ENCODE measurements at places on chromosomes 6 and 20. TPM values are rescaled to one million over a fixed set of nuclear protein-coding genes. Genes with fewer than 3 reads are reported as not detected.

DNA sequence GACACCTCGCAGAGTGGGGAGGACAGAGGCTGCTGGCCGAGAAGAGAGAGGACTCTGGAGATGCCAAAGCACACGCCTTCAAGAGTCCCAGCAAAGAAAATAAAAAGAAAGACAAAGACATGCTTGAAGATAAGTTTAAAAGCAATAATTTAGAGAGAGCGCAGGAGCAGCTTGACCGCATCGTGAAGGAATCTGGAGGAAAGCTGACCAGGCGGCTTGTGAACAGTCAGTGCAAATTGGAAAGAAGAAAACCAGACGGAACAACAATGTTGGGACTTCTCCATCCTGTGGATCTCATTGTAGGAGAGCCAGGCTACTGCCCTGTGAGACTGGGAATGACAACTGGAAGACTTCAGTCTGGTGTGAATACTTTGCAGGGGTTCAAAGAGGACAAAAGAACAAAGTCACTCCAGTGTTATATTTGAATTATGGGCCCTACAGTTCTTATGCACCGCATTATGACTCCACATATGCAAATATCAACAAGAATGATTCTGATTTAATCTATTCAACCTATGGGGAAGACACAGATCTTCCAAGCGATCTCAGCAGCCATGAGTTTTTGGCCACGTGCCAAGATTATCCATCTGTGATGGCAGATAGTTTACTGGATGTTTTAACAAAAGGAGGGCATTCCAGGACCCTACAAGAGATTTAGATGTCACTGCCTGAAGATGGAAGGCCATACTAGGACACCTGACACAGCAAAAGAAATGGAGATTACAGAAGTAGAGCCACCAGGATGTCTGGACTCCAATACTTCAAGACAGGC lies 52.2 kb downstream of the REV3L start:
- DNase-seq = no peak

- no peak for DNase-seq
Measured at GRCh38 chr6:16623731-16624130, 137.5 kb downstream of the ATXN1 start.

DNA sequence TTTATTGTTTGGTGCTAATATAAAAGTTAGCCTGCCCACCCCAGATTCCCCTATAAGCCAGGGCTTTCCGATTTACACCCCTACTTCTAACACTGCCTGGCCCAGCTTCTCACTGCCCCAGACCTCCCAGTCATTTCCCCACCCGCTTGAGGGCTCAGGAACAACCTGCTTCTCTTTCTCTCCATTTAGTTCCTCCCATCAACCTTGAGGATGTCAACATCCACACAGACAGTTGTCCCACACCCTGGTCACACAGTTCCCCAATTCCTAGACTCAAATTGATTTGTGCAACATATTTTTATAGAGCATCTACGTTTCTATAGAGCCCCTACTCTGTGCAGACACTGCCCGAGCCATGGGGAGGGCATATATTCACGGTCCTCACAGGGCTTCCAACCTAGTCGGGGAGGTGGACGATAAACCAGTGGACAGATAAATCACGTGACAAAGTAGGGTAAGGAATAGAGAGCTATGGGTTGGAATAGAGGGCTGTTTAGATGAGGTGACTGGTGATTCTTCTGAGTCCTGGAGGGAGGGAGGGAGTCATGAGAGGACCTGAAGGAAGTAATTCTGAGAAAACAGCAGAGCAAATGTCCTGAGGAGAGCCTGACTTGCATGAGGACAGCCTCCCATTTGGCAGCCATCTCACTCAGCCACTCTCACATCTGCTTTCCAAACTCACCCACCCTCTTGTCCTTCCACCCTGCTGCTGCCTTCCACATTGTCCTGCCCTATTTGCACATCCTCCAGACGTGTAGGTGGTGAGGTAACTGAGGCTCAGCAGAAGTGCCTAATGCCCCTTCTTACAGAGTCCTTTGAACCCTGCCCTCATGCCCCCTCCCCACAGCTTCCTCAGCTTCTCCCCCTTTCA lies 6.3 kb downstream of the GABRR2 start:
- no peak for DNase-seq

GRCh38 chr20:33790566-33790965 lies 20.6 kb upstream of the CHMP4B start:
- DNase-seq = no peak

DNA sequence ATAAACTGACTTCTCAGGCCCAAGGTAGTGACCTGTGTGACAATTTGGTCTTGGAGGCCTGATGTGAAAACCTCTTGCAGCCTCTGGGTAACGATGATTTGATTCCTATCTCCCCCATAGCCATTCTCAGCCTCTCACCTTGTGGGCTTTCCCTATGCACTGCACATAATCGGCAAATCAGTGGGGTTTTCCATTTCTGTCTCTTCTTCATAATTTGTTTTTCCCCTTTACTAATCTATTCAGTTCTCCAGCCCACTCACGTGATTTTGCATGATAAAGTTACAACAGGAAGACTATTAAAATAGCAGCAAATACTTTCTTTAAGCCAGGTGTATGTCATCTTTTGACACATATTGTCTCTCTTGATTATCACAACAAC lies 893.7 kb downstream of the TFAP2A start:
- no peak for DNase-seq

DNA sequence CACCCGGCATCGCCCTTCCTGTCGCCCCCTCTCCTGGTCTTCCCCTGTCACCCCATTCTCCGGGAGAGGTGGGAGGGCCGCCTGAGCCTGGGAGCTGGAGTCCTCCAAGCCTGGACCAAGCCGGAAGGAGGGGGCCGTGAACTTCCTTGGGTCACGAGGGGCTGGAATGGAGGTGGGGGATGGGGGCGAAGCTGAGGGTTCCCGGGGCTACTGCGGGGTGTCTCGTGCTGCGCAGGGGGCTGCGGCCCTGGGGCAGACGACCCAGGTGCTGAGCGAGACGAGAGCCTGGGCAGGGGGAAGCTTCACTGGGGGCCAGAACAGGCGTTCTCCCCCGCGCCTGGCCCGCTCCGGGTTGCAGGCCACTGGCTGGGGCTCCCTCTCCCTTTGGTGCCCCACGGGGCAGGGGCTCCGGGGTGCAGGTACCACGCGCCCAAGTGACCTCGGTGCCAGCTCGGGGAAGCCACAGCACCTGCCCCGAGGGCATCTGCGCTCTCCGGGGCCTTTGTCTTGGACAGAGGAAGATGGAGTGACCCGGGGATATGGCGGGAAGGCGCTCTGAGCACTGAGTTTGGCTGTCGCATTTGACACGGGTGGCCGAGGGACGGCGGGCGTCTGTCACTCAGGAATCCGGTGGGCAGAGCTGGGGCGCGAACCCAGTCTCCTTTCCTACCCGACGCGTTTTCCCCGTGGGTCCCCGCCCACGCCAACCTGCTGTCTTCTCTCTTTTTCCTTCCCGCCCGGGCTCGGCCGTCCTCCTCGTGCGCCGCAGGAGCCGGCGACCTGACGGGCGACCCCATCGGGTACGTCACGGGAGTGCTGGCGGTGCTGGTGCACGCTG lies 1.2 kb downstream of the SLC35D3 start:
- no peak for DNase-seq

DNA sequence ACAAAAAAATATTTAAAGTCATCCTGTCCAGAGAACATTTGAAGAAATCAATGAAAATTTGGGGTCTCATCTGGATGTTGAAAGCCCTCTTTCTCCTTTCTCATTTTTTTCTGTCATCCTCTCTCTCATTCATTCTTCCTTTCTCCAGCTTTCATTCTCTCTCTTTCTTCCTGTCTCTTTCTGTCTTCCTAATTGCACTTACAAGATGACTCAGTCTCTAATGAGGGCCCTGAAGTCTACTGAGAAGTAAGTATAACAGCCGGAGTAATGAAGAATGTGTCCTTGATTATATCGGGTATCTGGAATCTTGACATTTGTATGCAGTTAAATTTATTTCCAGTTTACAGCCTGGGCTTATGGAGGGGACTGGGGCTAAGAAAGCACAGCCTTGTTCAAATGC lies 232.2 kb upstream of the SULF2 start:
- DNase-seq = no peak

GRCh38 chr20:40192081-40192480 lies 497.0 kb downstream of the MAFB start:
- no peak for DNase-seq

GRCh38 chr6:132820629-132821381 lies 6.4 kb downstream of the RPS12 start:
- no peak for DNase-seq

GRCh38 chr20:63175038-63175895 lies 40.7 kb downstream of the YTHDF1 start:
- no peak for DNase-seq

GRCh38 chr6:153309651-153310050 lies 178.6 kb upstream of the RGS17 start:
- no peak for DNase-seq

DNA sequence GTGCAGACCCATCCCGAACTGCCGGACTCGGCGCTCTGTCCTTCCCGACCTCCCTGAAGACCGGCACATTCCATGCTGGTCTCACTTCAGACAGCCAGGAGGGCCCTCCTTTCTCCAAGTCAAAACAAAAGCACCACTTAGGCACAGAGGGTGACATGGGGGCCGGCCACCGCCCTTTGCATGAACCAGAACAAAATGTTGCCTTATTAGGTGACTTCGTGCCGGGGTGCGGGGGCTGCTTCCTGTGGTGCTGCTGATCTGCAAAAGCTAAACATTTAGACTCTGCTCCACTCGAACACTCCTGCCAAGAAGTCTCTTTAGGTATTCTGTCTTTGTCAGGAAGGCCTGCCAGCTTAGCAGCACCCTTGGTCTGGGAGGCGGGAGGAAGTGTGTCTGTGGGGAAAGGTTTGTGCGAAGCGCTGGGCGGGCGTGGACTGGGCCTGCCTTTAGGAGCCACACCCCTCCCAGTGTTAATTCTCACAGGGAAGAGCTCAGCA lies 133.8 kb downstream of the SMOC2 start:
- DNase-seq = peak; percentile 50

- DNase-seq = no peak
Measured at GRCh38 chr6:135913785-135914184, 62.3 kb downstream of the PDE7B start.

DNA sequence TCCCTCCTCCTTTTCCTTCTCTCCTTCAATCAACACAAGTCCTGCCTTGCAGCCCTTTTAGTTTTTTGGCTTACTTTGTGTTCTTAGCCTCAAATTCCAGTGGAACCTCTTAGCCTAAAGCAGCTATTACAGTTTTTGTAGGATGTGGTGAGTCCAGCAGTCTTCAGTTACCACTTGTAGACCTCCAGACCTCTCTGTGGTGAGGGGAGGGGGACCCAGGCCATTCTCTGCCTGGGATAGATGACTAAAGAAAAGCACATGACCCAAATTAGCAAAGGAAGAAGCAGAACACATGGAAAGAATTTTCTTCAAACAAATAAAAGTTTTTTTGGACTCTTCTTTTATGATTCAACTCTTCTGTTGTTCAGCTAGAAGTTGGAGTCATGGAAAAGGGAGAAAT lies 246.5 kb downstream of the HAO1 start:
- DNase-seq = no peak

DNA sequence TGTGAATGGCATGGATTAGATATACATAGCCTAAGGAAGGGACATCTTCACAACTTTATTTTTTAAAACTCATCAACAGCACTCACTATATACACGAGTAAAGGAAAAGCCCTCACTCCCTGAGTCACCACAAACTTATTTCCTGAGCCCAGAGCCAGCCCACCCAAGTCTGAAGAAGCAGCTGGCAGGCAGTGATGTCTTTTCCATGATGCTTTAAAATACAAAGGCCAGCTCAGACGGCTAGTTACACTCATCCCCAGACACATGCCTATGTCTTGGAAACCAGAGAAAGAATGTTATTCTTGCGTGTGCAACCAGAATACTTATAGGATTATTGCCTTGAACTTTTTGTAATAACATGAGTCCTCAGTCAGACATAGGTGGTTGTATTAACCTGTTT lies 114.4 kb downstream of the ADGRG6 start:
- DNase-seq = peak; percentile 74

DNA sequence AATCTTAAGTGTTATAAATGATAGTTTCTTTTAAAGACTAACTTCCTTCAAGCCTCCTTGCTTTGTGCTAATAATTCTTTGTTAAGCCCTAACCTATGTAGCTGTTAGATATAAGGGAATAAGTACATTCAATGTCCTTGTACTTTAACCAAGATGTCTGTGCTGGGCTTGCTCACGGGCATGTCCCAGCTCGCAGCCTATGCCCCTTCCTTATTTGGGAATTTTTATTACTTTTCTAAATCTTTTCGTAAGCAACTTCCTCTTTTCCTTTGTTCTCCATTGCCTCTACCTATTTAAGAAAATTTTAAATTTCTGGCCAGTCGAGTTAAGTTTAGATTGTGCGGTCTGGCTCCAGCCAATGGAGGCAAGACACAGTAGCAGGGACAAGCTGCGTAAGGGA lies 26.0 kb upstream of the CDK19 start:
- DNase-seq = no peak

DNA sequence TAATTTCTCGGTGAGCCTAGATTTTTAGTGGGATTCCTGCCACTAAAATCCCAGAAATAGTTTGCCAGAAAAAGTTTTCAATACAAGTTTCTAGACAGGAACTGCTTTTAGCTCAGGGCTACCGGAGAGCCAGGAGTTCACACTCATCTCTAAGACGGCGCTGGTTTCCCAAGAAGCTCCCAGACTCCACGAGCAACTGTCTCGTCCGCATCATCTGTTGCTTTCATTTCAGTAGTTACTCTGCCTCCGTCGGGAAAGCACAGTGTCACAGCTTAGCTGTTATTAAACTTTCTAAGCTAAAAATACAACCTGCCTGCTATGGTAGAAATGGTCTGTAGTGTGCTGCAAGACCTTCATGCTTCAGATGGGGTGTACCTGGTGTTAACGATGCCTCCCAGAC lies 197.3 kb upstream of the SNX9 start:
- no peak for DNase-seq

DNA sequence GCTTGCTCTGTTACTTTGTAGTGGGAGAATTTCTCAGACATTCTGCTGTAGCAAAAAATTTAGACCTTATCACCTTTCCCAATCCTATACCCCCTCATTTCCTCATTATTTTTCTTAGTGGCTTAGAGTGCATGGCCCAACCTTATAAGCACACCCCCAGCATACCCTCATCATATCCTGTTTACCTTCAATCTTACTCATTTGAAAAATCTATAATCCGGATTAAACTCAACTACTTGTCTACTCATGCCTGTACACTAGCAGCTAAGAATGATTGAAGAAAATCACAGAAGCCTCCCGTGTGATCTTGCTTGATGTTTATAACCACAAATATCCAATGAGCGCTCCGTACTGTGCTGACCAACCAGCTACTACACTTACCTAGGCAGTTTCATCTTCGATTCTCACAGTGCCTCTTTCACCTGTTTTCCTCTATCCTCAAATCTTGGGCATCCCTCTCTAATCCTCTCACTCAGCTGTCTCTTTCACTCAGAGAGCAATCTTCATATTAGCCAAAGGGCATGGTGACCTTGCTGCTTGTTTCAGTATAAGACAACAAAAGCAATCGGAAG lies 36.6 kb downstream of the AIG1 start:
- DNase-seq = no peak

BEND3 gene
- 3.0 TPM for polyA plus RNA-seq

GSS gene
- 30.6 TPM for polyA plus RNA-seq

PSMB9 gene
- 4.4 TPM for polyA plus RNA-seq

RIPOR3 gene
- 7.8 TPM for polyA plus RNA-seq

HUS1B gene
- polyA plus RNA-seq = not detected

MEP1A gene
- not detected for polyA plus RNA-seq

LINC00237 gene
- polyA plus RNA-seq = 0.13 TPM

POPDC3 gene
- polyA plus RNA-seq = 74.1 TPM

TNXB gene
- polyA plus RNA-seq = 103 TPM

CDSN gene
- not detected for polyA plus RNA-seq

MKKS gene
- 24.0 TPM for polyA plus RNA-seq

FHL5 gene
- polyA plus RNA-seq = 1.9 TPM

POU3F2 gene
- 0.58 TPM for polyA plus RNA-seq

TBPL1 gene
- 26.8 TPM for polyA plus RNA-seq

RIN2 gene
- 28.0 TPM for polyA plus RNA-seq

FAM83C gene
- not detected for polyA plus RNA-seq

SPATA2 gene
- polyA plus RNA-seq = 5.4 TPM

IPCEF1 gene
- polyA plus RNA-seq = 2.4 TPM

Data from muscle of arm (tissue), 14 donors.